ENCODE measurements at places on chromosomes 5 and 9.

DNA sequence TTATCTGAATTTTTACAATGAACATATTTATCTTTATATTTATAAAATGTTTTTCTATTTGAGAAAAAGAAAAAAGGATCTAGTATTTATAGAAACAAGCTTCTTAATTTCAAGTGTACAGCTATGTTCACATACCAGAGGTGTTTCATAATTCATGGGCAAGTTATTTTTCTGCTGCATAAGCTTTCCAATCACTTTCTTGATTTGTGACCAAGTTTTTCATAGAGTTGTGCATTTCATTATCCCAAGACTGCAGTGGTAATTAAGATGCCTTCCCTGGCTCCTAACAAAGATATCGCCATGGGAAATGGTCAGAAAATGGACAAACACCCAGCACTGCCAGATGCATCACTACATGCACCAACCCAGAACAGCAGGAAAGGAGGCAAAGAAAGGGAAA lies 124.6 kb downstream of the GNAQ start:
- DNase-seq: no peak

- DNase-seq: no peak
Measured at GRCh38 chr5:142095651-142096330, 12.8 kb upstream of the NDFIP1 start.

- no peak for DNase-seq
Measured at GRCh38 chr5:44332285-44332971, 56.8 kb downstream of the FGF10 start.

DNA sequence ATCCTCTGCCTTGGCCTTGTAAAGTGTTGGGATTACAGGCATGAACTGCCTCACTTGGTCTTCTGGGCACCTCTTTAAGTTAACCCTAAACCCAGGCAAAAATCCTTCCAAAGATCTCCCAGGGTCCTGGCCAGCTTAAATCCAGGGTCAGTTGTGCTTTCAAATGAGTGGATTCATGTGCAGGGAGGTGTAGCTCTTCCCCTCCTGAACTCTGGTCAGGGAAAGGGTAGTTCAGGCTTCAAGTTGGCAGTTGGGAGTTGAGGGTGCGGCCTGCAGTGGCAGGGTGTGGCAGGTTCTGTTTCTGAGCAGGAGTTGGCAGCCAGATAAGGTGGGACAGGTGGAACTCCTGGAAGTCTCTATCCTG lies 3.6 kb downstream of the HNRNPAB start:
- DNase-seq: no peak

GRCh38 chr9:76707510-76707909 lies 56.7 kb upstream of the PCA3 start:
- no peak for DNase-seq

DNA sequence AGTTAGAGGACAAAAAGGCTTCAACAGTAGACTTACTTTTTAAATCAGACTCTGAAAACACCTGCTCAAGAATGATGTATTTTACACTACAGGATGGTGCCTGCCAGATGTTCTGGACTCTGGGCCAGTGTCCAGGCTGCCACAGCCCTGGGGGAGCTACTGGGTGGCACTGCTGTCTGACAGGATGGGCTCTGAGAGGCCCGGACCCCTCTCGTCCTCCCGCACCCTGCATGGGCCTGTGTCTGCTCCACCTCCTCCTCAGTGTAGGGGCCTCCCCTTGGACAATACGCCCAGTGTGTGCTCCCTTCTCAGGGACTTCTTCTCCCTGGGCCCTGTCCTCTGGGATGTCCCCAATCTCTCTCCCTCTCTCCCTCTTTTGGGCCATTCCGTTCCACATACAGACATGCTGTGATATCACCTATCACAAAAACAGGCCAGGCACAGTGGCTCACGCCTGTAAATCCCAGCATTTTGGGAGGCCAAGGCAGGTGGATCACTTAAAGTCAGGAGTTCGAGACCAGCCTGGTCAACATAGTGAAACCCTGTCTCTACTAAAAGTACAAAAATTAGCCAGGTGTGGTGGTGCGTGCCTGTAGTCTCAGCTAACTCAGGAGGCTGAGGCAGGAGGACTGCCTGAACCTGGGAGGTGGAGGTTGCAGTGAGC lies 23.4 kb downstream of the GFPT2 start:
- DNase-seq: no peak

GRCh38 chr5:73955271-73955846 lies 329.4 kb downstream of the ARHGEF28 start:
- DNase-seq: no peak

- DNase-seq: no peak
Measured at GRCh38 chr5:81241961-81242648, 9.0 kb downstream of the CKMT2 start.

DNA sequence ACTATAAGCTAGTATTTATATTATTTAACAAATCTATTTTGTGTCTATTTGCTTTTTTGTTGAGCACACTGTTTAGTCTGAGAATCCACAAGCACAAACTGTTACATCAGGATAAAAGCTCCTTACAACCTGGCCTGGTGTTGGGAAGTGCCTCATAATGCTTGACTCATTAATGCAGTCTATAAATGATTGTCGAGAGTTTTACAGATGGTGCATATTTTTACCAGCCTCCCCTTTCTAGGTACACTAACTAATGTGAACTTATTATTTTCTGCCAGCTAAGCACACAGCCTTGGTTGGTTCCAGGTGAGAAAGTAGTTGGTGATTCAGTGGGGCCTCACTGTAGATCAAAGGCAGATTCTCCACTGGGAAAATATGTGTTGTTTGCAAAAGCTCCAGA lies 151.0 kb upstream of the ADAMTS16 start:
- DNase-seq: no peak

DNA sequence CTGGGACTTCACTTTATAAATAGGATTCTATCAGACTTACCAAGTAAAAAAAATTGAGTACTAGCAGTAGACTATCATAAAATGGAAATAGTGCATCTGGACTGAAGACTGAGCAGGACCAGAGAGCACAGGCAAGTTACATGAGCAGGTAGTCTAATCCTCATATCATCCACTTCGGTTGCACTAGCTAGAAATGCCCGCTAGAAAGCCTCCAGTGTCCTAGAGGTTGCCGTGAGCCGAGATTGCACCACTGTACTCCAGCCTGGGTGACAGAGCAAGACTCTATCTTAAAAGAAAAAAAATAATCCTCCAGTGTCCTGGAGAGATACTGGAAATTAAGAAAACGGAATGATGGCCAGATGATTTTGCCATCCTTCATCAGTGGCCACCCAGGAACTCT lies 20.0 kb downstream of the C5orf47 start:
- no peak for DNase-seq

DNA sequence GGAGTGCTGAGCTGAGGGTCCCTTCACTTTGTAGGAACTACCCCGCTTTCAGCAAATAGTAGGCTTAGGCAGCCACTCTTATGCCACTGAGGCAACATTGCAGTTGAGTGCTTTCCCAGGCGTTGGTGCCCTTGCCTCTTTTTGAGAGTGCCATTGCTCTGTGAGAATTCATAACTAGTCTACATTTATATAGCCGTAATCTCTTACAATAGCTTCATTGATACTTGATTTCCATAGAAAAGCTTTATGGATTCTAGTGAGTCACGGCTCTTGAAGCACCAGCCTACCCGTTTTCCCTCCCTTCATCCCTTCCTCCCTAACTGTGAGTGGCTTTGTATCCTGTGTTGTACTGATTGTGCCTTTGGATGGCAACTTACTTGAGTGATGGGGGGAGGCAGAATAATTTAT lies 283.9 kb downstream of the AOPEP start:
- DNase-seq: no peak

DNA sequence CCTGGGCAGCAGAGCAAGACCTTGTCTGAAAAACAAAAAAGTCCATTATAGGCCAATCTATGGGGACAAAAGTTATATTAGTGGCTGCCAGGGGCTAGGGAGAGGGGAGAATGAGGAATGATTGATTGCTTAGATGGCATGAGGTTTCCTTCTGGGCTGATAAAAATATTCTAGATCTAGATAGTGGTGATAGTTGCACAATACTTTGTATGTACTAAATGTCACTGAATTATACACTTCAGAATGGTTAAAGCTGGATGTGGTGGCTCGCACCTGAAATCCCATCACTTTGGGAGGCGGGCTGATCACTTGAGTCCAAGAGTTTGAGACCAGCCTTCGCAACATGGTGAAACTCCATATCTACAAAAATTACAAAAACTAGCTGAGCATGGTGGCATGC lies 42.8 kb upstream of the TEX48 start:
- no peak for DNase-seq

GRCh38 chr5:126499853-126500342 lies 76.7 kb downstream of the GRAMD2B start:
- DNase-seq: no peak

GRCh38 chr5:88394536-88395175 lies 126.0 kb upstream of the TMEM161B start:
- no peak for DNase-seq

DNA sequence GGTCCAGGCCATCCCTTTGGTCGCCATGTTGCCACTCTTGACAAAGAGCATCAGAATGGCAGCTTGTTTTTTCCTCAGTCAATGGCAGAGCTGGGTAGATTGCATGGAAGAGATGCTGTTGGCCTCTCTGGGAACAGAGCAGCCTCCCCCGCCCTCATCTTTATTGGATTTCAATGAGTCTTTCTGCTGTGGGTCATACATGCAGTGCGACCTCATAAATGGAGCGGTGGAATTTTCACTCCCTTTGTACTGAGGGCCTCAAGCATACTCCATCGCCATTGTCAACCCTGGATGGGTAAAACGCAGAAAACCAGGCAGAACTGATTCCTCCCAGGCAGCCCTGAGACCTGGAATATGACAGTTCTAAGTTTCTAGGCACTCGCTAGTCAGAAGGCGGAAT lies 71.8 kb downstream of the ZNF618 start:
- DNase-seq: no peak

GRCh38 chr9:134627417-134628353 lies 13.9 kb upstream of the COL5A1 start:
- no peak for DNase-seq

- DNase-seq: no peak
Measured at GRCh38 chr5:151895660-151896030, 29.0 kb downstream of the GLRA1 start.

DNA sequence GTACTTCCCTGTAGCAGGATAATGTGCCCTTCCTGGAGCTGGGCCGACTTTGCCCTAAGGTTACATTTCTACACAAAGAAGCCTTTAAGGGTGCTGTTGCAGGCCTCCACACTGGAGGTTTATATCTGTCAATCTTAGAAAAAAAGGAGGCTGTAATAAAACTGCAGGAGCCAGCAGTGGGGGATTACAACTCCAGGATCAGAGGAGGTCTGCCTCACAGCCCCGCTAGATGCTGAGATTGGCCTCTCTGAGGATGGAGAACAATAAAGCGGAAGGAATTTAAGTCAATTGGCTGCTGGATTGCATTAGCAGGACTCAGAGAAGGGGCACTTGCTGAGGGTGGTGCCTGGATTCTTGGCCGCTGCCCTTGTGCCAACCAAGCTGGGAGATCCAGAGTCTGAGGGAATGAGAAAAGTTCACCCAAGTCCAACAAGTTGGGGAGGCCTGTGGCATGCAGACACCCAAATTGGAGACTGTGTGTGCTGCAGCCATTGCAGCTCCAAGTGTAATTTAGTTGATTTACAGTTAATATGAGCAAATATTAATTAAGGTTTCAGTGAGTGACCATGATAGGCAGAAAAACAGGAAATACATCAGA lies 99.0 kb upstream of the SSBP2 start:
- DNase-seq: no peak

- no peak for DNase-seq
Measured at GRCh38 chr5:15823398-15823797, 323.4 kb downstream of the FBXL7 start.

GRCh38 chr9:15299374-15299939 lies 7.6 kb downstream of the TTC39B start:
- no peak for DNase-seq

- no peak for DNase-seq
Measured at GRCh38 chr5:80143491-80143890, 108.3 kb downstream of the THBS4 start.
